Kidney capillary endothelial cell (primary cell): ENCODE measurements at places on chromosomes 7 and 10.
A peak's percentile ranks its signal among the peaks of the same experiment; 100 is the strongest.

DNA sequence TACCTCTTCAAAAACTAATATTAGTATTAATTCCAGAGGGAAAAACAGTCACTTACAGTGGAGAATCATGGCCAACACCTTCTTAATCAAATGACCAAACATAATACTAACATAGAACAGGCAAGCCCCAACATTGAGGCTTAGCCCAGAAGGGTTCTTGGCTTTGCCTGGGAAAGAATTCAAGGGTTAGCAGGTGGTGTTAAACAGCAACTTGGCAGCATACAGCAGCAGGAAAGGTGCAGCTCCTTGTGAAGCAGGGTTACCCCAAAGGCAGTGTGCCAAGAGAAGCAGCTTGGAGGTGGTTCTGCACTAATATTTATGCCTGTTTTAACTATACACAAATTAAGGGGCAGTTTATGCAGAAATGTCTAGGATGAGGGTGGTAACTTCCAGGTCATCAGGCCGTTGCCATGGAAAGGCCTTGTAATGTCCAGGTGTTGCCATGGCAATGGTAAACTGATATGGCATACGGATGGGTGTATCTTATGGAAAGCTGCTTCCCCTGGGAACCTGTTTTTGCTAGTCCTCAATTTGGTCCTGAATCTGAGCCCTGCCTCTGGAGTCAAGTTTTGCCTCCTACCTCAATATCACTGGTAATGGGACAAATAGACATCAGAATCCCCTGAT, 27.2 kb upstream of the BEND7 start:
- no peak for DNase-seq

DNA sequence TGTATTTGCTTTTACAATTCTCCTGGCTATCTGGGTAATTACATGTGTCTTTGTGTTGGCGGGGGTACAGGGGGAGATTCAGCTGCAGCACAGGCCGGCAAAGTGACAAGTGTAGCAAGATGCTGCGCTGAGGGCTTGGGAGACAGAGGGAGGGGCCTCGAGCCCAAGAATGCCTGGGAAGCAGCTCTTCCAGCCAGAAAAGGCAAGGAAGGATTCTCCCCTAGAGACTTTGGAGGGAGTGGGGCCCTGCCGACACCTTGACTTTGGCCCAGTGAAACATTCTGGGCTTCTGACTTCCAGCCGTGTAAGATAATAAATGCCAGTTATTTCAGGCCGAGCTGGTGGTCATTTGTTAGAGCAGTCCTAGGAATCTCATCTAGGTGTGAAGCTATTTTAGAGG, 7.2 kb upstream of the REPIN1 start:
- no peak for DNase-seq

- DNase-seq = no peak
Measured at GRCh38 chr10:90403211-90404000, 454.4 kb downstream of the HTR7 start.

GRCh38 chr10:133544506-133544905, 17.3 kb downstream of the CYP2E1 start:
- DNase-seq = no peak

- DNase-seq = no peak
Measured at GRCh38 chr10:128302808-128303207, 176.6 kb upstream of the MKI67 start.

DNA sequence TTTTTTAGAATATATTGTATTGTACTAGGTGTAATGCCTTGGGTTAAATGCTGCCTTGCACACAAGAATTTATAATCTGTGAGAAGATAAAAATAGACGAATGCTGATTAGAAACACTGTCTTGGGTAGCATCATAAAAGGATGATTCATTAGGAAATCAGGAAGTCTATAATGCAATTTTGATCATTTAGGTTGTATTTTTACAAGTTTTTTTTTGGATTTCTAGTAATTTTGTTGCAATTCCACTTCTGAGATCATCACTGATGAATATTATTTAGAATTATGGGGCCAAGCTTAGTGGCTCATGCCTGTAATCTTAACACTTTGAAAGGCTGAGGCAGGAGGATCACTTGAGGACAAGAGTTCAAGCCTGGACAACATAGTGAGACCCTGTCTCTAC, 29.6 kb downstream of the WBP1L start:
- no peak for DNase-seq

DNA sequence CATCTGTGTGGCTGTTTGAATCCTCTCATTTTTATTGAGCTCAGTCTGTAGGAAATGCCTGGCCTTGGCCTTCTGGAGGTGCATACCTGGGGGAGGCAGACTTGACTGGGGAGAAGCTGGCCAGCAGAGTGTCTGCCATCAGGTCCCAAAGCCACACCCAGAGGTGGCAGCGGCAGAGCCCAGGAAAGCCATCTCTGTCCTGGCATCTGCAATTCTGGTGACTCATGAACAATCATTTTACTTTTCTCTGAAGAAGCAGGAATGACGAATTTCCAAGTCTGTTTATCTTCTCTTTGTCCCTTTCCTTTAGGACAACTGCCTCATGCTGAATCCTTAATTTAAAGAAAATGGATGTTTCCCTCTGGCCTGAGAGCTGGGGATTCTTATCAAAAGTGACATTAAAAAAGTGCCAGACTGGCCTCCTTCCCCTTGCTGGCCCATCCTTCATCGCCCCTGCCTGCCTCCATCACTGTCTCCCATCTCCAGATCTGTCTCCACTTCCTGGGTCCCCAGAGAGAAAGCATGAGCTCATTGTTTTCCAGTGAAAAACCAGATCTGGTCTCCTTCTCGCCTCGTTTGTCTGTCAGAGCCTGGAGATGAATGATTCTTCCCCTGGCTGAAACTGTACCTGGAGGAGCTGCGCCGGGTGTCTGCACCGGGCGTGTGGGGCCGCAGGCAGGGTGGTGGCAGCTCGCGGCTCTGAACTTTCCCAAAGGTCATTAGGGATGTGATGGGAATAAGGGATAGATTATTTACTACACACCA, 124.5 kb downstream of the TMEM178B start:
- no peak for DNase-seq

DNA sequence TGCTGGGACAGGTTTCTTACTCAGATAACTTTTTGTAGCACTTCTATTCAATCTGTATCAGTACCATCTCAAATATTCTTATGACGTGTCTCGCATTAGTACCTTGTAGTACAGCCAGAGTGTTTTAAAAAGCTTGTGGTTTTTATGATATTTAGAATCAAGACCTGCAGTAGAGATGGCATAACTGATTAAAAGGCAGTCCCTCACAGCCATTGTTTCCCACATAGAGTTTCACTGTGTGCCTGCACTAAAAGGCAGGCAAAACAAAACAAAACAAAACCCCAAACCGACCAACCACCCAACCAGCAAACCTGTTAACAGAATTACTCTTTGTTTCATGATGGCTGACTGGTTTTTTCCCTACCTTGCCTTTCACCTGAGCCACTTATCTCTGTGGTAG, 221.3 kb upstream of the DGKB start:
- DNase-seq = no peak

- DNase-seq = no peak
Measured at GRCh38 chr7:145850636-145851035, 266.0 kb upstream of the CNTNAP2 start.

- no peak for DNase-seq
Measured at GRCh38 chr10:33391611-33392465, 57.4 kb upstream of the NRP1 start.

- DNase-seq = no peak
Measured at GRCh38 chr7:107309296-107309695, 140.5 kb downstream of the HBP1 start.

DNA sequence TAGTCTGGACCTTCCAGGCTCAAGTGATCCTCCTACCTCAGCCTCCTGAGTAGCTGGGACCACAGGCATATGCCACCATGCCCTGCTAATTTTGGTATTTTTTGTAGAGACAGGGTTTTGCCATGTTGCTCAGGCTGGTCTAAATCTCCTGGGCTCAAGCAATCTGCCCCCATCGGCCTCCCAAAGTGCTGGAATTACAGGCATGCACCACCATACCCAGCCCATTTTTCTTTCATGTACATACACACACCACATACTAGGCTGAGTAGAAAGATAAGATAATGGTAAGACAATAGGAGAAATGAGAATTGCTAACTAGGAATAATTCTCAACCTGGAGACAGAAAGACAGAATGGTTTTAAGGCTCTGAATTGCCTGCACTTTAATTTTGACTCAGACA, 83.8 kb downstream of the CPEB3 start:
- DNase-seq = no peak

- no peak for DNase-seq
Measured at GRCh38 chr7:159040146-159040545, 104.5 kb downstream of the VIPR2 start.

GRCh38 chr7:48438206-48438605, 266.9 kb downstream of the ABCA13 start:
- no peak for DNase-seq

GRCh38 chr7:68087401-68087800, 1090.8 kb downstream of the TYW1 start:
- DNase-seq = no peak

- no peak for DNase-seq
Measured at GRCh38 chr10:8189458-8189857, 135.0 kb downstream of the GATA3 start.

- no peak for DNase-seq
Measured at GRCh38 chr10:132609211-132609610, 71.6 kb downstream of the INPP5A start.

GRCh38 chr7:64581926-64582894, 19.3 kb upstream of the ZNF680 start:
- no peak for DNase-seq

DNA sequence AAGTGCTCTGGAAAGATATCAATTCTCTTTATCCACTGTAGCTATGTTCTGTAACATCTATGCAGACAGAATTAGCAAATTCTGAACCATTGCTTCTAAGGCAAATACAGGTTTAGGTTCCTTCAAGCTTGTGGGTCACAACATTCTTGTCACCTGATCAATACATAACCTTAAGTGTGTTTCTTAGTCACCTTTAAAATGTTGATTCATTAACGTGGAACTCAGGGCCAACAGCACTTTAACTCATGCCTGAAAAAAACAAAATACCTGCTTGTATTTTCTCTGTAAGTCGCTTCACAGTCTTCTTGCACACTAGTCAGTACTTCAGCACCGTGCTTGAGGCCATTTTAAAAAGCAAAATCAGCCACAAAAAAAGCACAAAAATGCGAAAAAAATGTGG, 35.2 kb upstream of the TRIL start:
- DNase-seq = no peak

- DNase-seq = no peak
Measured at GRCh38 chr10:52391927-52392602, 78.0 kb downstream of the DKK1 start.

DNA sequence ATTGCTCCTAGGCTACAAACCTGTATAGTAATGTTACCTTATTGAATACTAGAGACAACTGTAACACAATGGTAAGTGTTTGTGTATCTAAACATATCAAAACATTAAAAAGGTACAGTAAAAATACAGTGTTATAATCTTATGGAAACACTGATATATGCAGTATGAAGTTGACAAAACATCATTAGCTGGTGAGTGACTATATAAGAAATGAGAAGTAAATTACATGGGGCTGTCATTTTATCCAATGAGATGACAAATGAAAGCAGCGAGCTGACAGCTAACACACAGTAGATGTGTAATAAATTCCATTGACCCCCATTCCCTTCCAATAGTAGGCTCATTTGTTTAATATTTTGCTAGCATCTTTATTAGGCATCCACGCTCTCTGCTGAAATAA, 198.1 kb upstream of the GHITM start:
- no peak for DNase-seq

GRCh38 chr10:118523775-118524174, 71.7 kb downstream of the PRLHR start:
- no peak for DNase-seq

DNA sequence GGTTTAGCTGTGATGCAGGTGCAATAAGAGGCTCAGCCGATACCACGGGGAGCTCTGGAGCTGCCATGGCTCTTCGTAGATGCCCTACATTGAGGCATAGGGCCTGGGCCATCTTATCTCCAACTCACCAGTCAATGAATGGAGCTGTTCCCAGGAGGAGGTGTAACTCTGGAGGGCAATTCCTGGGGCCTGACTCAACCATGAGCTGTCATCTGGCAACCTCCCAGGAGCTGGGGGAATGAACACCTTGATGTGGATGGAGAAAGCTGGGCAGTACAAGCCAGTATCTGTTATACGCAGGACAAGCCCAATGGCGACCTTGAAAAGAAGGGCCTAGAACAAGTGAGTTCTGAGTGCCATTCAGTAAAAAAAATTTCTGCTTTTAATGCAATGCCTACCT, 224.0 kb upstream of the PLXDC2 start:
- no peak for DNase-seq

DNA sequence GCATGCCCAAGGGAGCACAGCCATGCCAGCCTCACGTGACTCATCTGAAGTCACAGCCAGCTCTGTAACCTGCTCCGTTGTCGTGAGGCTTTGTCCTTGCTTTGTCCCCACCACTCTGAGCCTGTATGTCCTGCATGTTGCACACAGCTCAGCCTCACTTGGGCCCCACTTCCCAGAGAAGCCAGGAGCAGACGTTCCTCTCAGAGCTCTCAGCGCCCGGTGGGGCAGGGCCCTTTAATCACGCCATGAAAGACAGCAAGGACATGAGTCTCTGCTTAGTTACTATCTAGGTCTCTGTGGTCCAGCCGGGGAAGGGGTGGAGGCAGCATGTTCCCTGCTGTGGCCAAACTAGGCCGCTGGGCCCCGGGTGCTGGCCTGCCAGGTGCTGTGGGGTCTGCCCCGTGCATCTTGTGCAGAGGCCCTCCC, 127.4 kb upstream of the FAM20C start:
- no peak for DNase-seq

- DNase-seq = no peak
Measured at GRCh38 chr7:1729773-1730172, 59.7 kb downstream of the ELFN1 start.

- peak; percentile 61 for DNase-seq
Measured at GRCh38 chr10:11515596-11516430, 95.6 kb downstream of the USP6NL start.

DNA sequence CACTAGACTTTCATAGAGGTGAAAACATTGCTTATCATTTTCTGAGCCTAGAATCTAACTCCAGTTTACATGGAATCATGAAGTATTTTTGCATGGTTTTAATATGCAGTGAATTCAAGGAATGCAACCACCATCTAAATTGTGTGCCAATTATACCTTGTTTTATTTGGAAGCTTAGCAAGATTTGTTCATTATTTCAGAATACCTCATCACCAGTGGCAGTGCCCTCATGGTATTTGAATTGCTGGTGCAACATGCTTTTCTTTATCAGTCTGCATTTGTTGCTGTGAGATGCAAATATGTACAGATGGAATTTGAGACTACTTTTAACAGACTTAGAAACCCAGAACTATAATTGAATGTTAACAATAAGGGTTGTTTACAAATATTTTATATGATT, 18.7 kb upstream of the ZNF800 start:
- no peak for DNase-seq

DNA sequence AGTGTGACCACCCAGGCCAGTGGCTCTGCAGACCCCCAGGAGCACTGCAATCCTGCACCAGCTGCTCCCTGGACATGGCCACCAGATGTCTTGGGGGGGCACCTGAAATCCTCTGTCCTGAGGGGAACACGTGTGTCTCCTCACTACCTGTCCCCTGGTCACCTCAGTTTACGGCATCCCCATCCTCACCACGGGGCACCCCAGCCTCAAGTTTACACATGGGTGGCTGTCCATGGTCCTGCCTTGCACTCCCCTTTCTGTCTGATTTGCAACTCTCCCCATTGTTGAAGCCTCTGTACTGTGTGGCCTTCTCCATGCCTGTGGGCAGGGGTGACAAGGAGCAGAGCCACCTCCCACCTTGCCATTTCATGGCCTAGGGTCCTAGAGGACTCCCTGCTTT, 67.2 kb downstream of the RAMP3 start:
- DNase-seq = no peak
